CD4-positive, alpha-beta T cell treated with Interleukin-10 for 1 hour (primary cell): ENCODE measurements at places on chromosomes 6 and 20.

DNA sequence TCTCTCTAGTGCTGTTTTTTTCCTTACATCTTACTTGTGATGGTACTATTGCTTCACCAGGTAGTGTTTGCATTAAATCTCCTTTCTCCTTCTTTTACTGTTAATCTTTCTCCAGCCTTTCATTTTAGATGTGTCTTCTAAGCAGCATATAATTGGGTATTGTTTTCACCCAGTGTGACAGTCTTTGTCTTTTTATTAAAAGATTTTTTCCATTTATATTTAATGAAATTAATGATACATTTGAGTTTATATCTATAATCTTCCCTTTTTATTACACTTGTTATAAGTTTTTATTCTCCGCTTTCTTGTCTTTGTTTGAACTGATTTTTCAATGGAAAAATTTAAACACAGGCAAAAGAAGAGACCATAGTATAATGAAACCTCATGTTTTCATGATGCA, 8.7 kb downstream of the COL20A1 start:
- DNase-seq = no peak

- DNase-seq = no peak
Measured at GRCh38 chr6:2783188-2783963, 18.2 kb downstream of the WRNIP1 start.

DNA sequence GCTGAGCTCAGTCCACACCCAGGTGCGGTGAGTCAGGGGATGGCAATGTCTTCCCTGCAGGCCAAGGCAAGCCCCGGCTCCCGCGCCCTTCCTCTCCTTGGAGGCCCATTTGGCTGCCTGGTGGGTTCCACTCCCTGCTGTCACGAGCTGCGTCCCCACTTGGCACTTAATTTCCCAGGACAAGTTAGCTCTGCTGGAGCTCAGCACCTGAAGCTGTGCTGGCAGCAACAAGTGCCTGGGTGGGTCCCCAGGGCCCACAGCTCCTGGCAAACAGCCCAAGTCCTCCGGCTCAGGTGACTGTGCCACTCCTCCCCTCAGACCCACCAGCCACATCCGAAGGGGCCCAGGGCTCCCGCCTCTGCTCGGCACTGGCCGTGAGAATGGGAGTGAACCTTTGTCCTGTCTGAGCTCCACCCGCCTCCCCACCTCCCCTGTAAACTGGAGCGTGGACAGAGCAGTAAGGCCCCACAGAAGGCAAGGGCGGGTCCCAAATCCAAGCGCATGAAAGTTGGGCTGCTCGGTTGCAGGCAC, 16.9 kb downstream of the LAMA5 start:
- DNase-seq = no peak

- peak; percentile 4 for DNase-seq
Measured at GRCh38 chr20:36154700-36155628, at the start of gene EPB41L1. Gene EPB41L1, plus strand, starts transcription at chr20:36154740. Its CDS starts 19,038 bp downstream, at chr20:36173778.

DNA sequence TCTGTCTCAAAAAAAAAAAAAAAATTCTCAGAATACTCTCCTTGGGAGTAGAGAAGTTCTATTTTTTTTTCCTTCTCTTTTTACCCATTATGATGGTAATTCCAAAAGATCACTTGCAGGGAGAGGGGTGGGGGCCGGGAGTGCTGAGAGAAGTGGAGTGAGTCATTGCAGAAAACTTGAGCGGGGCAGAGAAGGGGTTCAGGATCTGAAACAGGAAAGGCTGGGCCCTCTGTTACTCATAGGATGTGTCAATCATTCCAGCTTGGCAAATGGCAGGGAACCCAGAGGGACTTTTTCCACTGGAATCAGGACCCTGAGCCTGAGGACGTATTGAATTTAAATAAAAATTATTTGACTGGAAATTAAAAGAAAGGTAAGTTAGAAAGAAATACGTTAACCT, 111.4 kb upstream of the ARMC2 start:
- no peak for DNase-seq

GRCh38 chr6:162343936-162344645, 383.5 kb downstream of the PRKN start:
- DNase-seq = no peak

DNA sequence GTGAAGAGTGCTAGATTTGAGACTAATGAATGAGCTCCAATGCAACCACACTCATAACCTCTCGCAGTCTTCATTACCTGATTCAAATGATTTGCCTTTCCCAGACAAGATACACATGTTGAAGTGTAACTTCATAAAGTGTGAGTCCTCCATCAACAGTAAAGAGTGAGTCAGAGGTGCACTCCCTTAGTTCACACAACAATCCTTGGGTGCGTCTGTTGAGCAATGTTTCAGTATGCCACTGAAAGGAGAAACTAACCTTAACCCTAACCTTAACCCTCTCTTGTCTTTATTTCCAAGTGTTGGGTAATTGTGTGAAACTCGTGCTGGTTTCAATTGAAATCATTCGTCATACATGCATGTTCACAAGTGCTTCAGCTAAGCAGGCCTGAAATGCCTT, 21.0 kb upstream of the RIN2 start:
- DNase-seq = no peak

DNA sequence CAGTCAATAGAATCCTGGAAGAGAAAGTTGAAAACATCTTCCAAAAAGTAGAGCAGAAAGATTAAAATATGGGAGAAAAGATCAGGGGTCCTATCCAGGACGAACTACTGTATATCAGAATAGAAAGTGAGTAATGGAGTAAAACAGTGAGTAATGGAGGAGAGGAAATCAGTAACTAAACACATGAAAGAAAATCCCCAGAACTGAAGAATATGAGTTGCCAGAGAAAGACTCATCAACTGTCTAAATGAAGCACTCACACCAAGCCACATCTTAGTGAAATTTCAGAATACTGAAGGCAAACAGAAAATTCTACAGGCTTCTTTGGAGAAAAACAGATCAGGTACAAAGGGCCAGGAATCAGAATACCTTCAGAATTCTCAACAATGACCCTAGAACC, 14.9 kb downstream of the IL17A start:
- no peak for DNase-seq
